ENCODE measurements at places on chromosomes 5 and 9. TPM values are rescaled to one million over a fixed set of nuclear protein-coding genes. Genes with fewer than 3 reads are reported as not detected.

Gene SLC6A7
- total RNA-seq = not detected

Gene SH3PXD2B
- total RNA-seq = 30.8 TPM

Gene SLC4A9
- not detected for total RNA-seq

Gene XRCC4
- 9.4 TPM for total RNA-seq

Gene DNAH5
- 1.7 TPM for total RNA-seq

Data from epithelial cell of alveolus of lung (primary cell).